Hepatocyte (in vitro differentiated cells): ENCODE measurements at places on chromosomes 2 and 18. TPM values are rescaled to one million over a fixed set of nuclear protein-coding genes. Genes with fewer than 3 reads are reported as not detected.

DNA sequence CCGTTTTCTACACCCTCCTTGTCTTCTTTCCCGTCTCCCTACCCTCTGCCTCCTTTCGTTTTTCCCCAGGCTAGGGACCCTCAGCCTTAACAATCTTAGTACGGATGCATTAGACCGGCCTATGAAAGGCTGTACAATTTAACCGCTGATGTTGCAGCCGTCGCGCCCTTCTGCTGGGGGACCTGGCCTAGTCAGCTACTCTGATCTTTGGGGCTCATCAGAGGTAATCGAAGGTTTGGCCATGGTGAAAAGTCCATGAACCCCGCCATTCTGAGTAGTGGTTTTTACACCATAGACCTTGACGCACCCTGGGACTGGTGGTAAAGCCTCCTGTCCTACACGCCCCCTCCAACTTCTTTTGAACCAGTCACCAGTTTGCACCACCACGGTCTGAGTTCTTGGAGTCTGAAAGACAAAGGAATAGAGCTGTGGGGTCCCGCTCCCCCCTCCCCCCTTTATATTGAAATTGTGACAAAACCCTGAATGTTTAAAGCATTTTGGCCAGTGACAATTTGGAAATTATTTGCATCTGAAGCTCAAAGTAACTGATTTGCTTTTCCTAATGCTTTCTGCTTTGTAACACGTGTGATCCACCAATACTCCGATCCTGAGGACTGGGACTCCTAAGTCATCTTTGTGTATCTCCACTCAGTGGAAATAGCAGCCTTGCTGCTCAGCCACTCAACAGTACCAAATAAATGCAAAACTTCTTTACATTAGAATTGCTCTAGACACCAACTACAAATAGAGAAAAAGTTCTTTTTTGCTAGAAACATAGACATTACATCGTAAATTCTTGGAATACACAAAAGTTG, 642 bp upstream of the SRSF7 start:
- peak; percentile 50 for DNase-seq

Gene CCDC141
- 5.0 and 7.2 TPM in 2 replicates for total RNA-seq

Gene VIT
- total RNA-seq: 0.33 and 0.76 TPM in 2 replicates

- DNase-seq: no peak
Measured at GRCh38 chr2:223949241-223949840, 4.2 kb upstream of the WDFY1 start.

GRCh38 chr2:43419876-43420275, 176.0 kb downstream of the THADA start:
- DNase-seq: no peak

- no peak for DNase-seq
Measured at GRCh38 chr2:238653431-238654109, 194.3 kb upstream of the TWIST2 start.

DNA sequence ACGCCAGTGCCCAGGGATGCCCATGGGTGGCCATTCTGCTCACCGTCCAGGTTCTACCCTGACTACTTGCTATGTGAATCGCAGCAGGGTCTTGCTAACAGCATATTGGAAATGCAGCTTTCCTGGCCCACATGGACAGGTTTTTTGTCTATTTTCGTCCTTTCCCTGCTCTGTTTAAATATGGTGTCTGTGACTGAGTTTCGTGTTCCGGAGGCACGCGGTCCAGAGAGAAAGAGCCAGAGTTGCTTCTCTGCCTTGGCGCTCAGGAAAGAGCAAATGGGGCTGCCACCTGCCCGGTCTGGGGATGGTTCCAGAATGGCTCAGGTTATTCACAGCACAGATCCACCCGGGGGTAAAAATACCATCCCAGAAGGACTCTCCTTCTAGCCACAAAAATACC, 456.2 kb downstream of the BCL11A start:
- no peak for DNase-seq

Gene CYRIA
- total RNA-seq: 1.5 and 1.8 TPM in 2 replicates

- DNase-seq: peak; percentile 57
Measured at GRCh38 chr2:158969715-158970240, 1.3 kb downstream of the TANC1 start.

DNA sequence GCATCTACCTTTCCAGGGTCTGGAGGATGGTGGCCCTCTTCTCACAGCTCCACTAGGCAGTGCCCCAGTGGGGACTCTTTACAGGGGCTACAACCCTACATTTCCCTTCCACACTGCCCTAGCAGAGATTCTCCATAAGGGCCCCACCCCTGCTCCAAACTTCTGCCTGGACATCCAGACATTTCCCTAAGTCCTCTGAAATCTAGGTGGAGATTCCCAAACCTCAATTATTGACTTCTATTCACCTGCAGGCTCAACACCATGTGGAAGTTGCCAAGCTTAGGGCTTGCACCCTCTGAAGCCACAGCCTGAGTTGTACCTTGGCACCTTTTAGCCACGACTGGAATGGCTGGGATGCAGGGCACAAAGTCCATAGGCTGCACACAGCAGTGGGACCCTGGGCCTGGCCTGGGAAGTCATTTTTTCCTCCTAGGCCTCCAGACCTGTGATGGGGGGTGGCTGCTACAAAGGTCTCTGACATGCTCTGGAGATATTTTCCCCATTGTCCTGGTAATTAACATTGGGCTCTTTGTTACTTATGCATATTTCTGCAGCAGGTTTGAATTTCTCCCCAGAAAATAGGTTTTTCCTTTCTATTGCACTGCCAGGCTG, 53.7 kb upstream of the ST3GAL5 start:
- no peak for DNase-seq

Gene CROCC2
- total RNA-seq: 0.10 and 0.20 TPM in 2 replicates

Gene DCDC2C
- total RNA-seq: not detected in 2 replicates

- DNase-seq: no peak
Measured at GRCh38 chr2:83071352-83071751, 1387.7 kb downstream of the SUCLG1 start.

- DNase-seq: peak; percentile 10
Measured at GRCh38 chr2:43482961-43483360, 112.9 kb downstream of the THADA start.

Gene SERPINB12
- total RNA-seq: not detected in 2 replicates

GRCh38 chr2:46774499-46775228, 140.9 kb downstream of the MCFD2 start:
- DNase-seq: no peak

DNA sequence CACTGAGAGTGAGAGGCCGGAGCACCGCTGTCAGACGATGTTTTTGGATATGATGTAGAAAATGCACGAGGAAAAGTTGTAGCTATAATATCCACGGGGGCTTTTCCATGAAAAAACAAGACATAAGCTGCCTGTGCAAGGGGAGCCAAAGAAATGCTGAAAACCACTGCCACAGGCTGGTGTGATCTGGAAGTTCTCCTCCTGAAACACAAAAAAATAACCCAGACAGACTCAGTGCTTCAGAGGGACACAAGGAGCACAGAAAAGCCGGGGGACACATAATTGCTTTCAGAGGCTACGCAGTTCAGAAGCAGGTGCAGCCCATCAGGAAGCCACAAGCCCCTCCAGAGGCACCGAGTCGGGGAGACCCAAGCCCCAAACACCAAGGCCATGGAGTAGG, 98.2 kb downstream of the ZNF516 start:
- DNase-seq: no peak

Gene POU3F3
- total RNA-seq: not detected in 2 replicates

Gene KIF5C
- total RNA-seq: 3.6 and 5.4 TPM in 2 replicates

Gene HOXD11
- total RNA-seq: 5.7 and 6.3 TPM in 2 replicates

DNA sequence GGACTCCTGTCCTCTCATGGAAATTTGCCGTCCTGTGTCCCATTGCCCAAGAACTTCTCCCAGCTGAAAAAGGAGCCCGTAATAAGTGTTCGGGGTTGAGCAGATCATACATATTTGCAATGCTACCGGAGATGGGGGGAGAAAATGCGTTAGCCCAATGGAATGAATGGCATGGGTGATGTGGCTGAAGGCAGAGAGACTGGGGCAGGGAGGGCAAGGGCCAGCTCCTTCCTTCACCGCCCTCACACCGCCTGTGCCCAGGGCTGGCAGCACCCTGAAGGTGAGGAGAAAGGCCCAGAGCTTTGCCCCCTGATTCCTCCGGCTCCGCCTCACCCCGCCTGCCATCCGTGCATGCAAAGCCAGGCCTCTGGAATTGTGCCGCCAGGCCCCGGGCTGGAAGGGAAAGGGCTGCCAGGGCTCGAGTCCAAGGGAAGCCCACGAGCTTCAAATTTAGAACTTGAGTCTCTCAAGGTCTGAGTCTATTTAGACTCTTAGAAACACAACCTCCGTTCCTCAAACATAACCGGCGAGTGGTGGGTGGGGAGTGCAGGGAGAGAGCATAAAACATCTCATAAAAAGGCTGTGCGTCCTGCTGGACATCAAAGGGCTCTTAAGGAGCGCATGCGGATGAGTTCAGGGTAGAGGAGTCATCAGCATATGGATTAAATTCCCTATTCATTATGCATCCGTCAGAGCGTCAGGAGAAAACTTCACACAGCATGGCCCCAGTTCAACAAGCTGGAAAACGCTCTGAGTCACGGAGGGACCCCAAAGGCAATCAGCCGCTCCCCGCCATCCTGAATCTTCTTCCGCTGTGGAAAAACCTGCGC, 121.7 kb upstream of the GLI2 start:
- peak; percentile 30 for DNase-seq

Gene MEP1B
- total RNA-seq: 0.36 and 2.3 TPM in 2 replicates

DNA sequence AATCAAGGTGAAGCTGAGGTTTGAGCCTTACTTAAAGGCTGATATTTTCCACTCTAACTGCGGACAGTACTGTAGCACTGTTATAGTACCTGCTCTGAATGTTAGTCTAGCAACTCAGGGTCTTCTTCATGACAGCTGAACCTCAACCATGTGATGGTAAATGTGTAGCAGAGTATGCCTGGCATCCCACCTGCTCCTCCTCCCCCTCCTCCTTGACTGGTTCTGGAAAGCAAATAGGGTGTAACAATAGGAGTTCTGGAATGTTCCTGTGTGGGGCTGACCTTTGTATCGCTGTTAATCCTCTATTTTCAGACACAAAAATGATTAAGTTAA, 447 bp upstream of the CCL20 start:
- DNase-seq: no peak

DNA sequence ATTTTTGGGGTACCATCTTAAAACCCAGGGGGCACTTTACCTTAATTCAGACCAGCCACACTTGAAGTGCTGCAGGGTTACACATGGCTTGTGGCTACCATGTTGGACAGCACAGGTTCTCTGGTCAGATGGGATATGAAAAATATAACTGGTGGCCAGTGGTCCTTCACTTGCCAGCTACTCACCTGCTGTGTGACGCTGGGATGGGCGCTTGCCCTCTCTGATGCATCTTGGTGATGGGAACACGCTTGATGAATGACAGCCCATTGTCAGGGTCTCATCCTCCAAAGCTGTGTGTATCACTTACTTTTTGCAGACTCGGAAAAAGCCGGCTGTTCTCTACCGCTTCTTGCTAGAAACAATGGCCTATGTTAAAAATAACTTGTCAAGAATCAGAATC, 22.5 kb downstream of the HJURP start:
- DNase-seq: no peak

DNA sequence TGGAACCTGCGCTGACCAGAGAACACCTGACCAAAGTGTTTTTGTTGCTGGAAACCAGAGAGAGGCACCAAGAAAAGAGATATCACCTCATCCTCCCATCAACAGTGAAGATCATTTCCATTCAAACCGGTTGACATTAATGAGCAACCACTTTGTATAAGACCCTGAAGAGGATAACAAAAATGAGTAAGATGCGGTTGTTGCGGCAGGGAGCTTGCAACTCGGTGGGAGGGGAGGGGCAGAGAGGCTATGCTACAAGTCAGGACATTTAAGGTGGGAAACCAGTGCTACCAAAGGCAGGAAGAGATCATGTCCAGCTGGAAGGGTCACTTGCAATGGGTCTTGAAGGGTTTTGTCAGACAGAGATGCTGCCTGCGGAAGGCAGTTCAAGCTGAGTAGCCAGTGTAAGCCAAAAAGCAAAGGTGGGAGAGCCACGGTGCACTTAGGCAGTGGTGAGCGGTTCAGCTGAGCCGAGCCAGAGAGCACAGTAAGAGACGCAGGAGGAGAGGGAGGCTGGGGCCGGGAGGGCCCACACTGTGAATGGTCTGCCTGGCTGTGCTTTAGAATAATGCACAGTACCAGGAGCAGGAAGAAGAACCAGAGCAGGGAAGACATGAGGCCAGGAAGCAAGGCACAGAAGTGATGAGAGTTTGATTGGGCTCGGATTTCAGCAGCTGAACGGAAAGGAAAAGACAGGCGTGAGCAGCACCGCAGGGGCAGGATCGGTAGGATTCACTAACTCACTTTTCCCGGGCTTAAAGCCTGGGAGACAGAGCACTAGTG, 24.4 kb upstream of the DTNB start:
- DNase-seq: no peak

DNA sequence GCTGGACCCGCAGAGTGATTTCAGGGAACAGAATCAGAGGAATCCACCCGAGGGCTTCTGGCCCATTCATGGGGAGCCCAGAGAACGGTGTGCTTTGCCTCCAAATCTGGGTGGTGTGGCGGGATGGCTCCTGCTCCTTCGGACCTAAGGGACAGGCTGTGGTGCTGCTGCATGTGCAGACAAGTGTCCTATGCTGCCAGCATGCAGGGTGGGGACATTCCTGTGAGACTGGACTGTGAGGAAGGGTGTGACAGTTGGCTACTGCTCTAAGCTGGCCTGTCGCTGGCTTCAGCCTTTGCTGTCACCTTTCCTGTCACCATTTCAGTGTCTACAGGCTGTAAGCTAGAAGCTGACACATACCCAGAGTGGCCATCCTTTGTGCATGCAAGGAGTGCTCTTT, 2.9 kb upstream of the SLC4A3 start:
- no peak for DNase-seq

DNA sequence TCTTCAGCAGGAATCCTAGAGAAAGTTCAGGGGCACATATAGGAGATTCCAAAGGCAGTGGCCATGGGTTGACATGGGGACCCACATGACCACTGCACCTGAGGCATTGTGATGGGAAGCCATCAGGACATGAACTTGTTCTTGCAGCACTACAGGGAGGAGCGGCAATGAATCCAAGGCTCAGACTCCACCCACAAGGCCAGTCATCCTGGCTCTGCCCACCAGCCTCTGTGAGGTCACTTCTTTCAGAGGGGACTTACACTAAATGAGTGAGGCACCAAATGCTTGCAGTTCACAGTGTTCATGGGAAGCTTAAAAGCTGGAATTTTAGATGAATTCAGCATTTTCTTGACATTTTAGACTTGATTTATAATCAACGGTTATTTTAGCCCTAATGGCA, 254.2 kb downstream of the SETBP1 start:
- no peak for DNase-seq

Gene ACOXL
- 0.23 and 0.36 TPM in 2 replicates for total RNA-seq

DNA sequence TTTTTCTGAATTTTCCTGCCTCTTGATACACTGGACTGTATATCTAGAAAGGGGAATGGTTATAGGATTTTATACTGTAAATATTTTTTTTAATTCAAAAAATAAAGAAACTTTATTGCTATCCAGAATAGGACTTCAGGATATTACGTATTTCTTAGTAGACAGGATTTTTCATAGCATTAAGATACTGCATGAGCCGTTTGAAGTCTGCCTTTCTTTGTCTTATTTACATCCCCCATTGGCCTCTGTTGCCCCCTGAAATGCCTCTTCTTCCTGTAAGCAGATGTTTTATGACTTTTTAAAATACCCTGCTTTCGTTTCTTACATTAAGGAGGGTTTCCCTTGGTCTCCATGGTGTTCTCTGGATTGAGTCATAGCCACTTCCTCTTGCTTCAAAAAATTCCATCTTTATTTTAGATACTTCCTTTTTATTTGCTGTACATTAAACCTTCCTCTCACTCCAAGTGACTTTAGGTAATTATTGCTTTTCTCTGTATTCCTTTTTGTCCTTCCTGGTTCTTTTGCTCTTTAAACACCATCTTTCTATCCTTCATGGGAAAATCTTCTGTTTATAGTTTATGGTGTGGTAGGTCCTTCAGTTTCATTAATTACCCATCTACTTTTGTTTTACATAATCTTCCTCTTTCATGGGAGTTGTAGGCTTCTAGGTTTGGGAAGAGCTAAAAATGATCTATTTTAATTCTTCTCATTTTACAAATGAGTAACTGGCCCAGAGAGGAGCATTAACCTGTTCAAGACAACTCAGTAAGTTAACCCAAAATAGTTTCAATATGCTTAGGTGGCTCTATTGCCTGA, 72.6 kb downstream of the ZNF532 start:
- no peak for DNase-seq
